ENCODE measurements at places on chromosomes 1 and 21.

DNA sequence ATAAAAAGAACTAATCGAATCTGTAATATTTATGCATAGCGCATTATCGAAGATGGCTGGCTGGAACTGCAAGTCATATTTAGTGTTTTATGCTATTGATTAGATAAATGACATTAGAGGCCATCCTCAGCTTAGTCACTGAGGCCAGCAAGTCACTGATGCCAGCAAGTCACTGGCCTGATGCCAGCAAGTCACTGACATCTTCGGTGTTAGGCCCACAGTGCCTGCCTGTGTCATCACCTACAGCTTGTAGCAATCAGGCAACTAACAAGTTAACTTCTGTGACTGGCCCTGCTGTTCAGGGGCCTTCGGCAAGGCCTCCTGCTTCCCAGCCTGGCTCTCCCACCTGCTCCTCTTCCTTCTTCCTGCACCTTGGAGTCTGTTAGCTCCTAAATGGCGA lies 65.6 kb upstream of the SCCPDH start:
- no peak overlapping the region for H3K27ac ChIP-seq
- no peaks in the 10 kb centered on the region for H3K27me3 ChIP-seq
- H3K4me1 ChIP-seq, result no peaks in the 10 kb centered on the region
- H3K4me3 ChIP-seq, result no peak overlapping the region
- H3K36me3 ChIP-seq, result peaks cover 86% of the 10 kb centered on the region

DNA sequence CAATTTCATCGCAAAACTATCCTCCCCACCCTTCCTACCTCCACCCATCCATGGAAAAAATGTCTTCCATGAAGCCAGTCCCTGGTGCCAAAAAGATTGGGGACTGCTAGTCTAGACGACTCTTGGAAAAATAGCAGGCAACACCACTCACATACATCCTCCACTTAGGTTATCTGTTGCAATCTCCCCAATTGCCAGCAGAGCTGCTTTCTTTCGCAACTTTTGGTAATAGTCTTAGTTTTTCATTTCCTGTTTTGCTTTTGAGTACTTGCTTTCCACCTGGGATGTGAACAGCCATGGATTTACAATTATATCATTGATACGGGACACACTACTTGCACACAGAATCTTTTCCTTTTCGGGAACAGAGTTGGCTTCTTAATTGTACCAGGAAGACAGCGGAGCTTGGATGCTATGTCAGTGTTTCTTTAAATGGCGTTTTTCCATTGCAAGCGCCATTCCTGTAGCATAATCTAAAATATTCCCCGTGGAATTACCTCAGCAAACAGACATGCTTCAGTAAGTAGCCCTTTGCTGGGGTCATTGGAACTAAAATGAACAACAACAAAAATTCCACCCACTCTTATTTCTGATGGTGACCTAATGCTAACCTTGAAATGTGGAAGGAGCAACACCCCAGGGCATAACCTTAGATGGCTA lies 183.3 kb upstream of the ADGRL2 start:
- no peaks in the 10 kb centered on the region for H3K36me3 ChIP-seq
- no peaks in the 10 kb centered on the region for H3K4me1 ChIP-seq
- no peaks in the 10 kb centered on the region for H3K27me3 ChIP-seq
- peak; percentile 30 for DNase-seq

- H3K36me3 ChIP-seq, result peaks cover 5% of the 10 kb centered on the region
- peaks cover 6% of the 10 kb centered on the region for H3K4me1 ChIP-seq
- H3K27ac ChIP-seq, result no peak overlapping the region
- peak; percentile 69 for DNase-seq
- no peak overlapping the region for H3K4me3 ChIP-seq
These were observed 8.4 kb downstream of the ERO1B start for GRCh38 chr1:236273358-236273757.

- H3K27ac ChIP-seq, result peak overlapping the region; percentile 79
- peaks cover 65% of the 10 kb centered on the region for H3K4me1 ChIP-seq
- H3K4me3 ChIP-seq, result peak overlapping the region; percentile 52
- no peaks in the 10 kb centered on the region for H3K27me3 ChIP-seq
These were observed 26.1 kb downstream of the EGLN1 start for GRCh38 chr1:231395998-231396390.

DNA sequence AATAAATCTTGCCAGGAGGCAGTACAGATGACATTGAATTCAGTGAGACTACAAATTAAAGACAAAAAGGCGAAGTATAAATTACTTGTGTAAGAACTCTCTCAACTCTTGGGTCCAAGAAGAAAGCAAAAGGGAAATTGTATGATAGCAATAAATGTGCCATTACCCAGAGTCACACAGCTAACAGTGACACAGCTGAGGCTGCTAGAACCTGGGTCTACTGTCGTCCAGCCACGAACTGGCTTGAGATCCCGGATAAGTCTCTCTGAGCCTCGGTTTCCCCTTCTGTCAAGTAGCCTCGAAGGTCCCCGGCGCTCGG lies 362 bp upstream of the ROR1 start:
- H3K4me3 ChIP-seq, result peak overlapping the region; percentile 93
- DNase-seq, result no peak
- H3K27ac ChIP-seq, result no peak overlapping the region
- no peaks in the 10 kb centered on the region for H3K36me3 ChIP-seq
- H3K27me3 ChIP-seq, result no peaks in the 10 kb centered on the region
- peaks cover 16% of the 10 kb centered on the region for H3K4me1 ChIP-seq

DNA sequence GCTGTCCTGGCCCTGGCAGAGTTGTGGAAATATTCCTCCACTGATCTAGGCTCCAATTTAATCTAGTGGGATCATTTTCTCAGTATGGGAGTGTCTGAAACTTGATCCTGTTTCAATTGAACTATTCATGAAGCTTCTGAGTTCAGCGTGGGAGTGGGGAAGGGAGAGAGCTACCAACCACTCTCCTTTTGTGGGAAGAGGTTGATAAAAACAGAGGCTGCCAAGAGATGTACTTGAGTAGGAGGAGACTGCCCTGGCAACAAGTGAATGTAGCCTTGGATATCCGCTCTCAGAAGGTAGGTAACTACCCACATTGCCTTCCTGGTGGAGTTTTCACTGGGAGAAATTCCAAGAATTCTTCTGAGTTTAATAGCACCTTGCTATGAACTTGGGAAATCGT lies at the start of gene CTXND2:
Gene CTXND2 (plus strand): TSS at position 119 of the 400 bp plus-strand sequence. CDS start 25,179 bp downstream, outside the sequence.
- H3K27ac ChIP-seq, result peak within 1 kb of the TSS; percentile 63
- DNase-seq, result peak; percentile 52
- peaks cover 19% of the 10 kb centered on the region for H3K4me1 ChIP-seq
- H3K4me3 ChIP-seq, result no peak within 1 kb of the TSS
- no peaks in the 10 kb centered on the region for H3K36me3 ChIP-seq

- peaks cover 8% of the 10 kb centered on the region for H3K36me3 ChIP-seq
- peak overlapping the region; percentile 74 for H3K27ac ChIP-seq
- H3K27me3 ChIP-seq, result no peaks in the 10 kb centered on the region
- H3K4me1 ChIP-seq, result peaks cover 35% of the 10 kb centered on the region
- DNase-seq, result peak; percentile 61
These were observed 563 bp upstream of the NFIA start for GRCh38 chr1:61081686-61082310.

GRCh38 chr1:229227298-229227919 lies 43.5 kb upstream of the RAB4A start:
- H3K27ac ChIP-seq, result peak overlapping the region; percentile 1
- peaks cover 66% of the 10 kb centered on the region for H3K4me1 ChIP-seq
- DNase-seq, result peak; percentile 94
- H3K27me3 ChIP-seq, result no peaks in the 10 kb centered on the region
- H3K36me3 ChIP-seq, result no peaks in the 10 kb centered on the region

DNA sequence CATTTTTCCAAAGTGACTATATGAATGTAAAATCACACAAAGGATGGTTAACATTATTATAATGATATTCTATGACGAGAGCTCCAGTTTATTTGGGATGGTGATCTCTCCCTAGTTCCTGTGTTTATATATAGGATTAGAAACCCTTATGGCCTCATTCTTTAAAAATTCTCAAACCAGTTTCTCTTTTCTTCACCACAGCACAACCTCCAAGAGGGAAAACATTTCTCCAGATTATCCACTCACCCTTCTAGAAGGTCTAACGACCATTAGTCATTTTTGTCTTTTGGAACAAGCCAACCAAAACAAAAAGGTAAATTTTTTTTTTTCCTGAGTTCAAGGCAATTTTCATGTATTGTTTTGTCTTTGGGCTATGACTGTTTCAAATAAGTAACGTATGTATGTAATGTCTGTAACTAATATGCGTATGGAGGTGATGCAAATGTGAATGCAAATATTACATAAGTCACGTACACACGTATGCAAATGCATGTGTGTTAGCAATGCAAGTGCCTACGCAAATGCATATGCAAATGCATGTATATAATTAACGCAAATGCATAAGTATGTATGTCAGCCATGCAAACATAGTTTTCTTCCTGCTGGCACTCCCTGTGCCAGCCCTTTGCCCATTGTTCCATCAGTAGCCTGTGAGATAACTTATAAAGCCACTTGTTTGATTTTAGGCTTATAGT lies 72.5 kb upstream of the MORC3 start:
- no peak for DNase-seq
- no peaks in the 10 kb centered on the region for H3K4me1 ChIP-seq
- H3K27ac ChIP-seq, result no peak overlapping the region
- H3K4me3 ChIP-seq, result no peak overlapping the region
- H3K36me3 ChIP-seq, result peaks cover 11% of the 10 kb centered on the region

- no peak overlapping the region for H3K27ac ChIP-seq
- H3K36me3 ChIP-seq, result peaks cover 6% of the 10 kb centered on the region
- H3K4me3 ChIP-seq, result peak overlapping the region; percentile 65
- no peak for DNase-seq
These were observed 133.2 kb upstream of the BARHL2 start for GRCh38 chr1:90850181-90850897.

- no peaks in the 10 kb centered on the region for H3K4me1 ChIP-seq
- no peak for DNase-seq
- no peak overlapping the region for H3K4me3 ChIP-seq
- H3K36me3 ChIP-seq, result no peaks in the 10 kb centered on the region
- H3K27me3 ChIP-seq, result peaks cover 29% of the 10 kb centered on the region
These were observed 219.3 kb downstream of the ST6GALNAC3 start for GRCh38 chr1:76293831-76294230.

- H3K27ac ChIP-seq, result peak overlapping the region; percentile 85
- peaks cover 10% of the 10 kb centered on the region for H3K36me3 ChIP-seq
- H3K4me1 ChIP-seq, result peaks cover 23% of the 10 kb centered on the region
- DNase-seq, result no peak
- H3K27me3 ChIP-seq, result no peaks in the 10 kb centered on the region
These were observed 589 bp downstream of the ZNF684 start for GRCh38 chr1:40532062-40532389.

DNA sequence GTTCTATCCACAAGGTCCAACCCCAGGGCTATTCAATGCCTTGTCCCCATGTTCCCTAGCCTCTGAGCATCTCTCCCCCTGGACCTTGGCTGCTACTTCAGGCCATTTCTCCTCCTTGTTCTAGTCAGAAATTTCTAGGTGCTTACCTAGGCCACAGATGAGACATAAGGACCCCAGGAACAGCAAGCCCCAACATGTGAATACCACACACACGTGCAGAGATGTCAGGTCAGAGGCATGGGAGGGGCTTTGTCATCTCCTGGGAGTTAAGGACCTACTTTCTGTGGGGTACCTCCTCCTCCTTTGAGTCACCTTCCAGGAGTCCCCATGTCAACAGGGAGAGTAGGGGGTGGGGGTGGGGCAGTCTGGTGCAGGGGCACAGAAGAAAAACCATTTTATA lies 7.1 kb upstream of the RGS16 start:
- no peak overlapping the region for H3K27ac ChIP-seq
- H3K36me3 ChIP-seq, result no peaks in the 10 kb centered on the region
- H3K4me3 ChIP-seq, result no peak overlapping the region
- no peak for DNase-seq

GRCh38 chr1:54070171-54070837 lies 16.9 kb downstream of the TCEANC2 start:
- H3K4me3 ChIP-seq, result no peak overlapping the region
- no peaks in the 10 kb centered on the region for H3K27me3 ChIP-seq
- H3K27ac ChIP-seq, result no peak overlapping the region
- peak; percentile 51 for DNase-seq
- no peaks in the 10 kb centered on the region for H3K4me1 ChIP-seq

DNA sequence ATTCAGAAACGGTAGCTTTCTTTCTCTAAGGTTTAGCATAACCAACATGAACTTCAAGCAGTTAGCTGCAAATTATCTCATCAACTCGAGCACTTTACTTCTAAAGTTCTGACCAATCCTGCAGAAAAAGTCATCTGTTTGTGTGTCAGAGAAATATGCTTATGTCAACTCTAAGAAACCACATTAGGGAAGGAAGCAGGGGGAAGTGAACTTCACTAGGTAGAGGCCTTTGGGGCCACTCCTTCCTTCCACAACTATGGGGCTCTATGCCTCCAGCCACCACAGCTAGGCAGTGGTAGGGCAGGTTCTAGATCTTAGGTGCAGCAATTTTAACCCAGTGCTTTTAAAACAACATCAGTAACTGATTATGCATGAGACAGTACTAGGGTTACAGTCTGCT lies 375.9 kb downstream of the DSCAM start:
- no peaks in the 10 kb centered on the region for H3K27me3 ChIP-seq
- no peak overlapping the region for H3K4me3 ChIP-seq
- DNase-seq, result no peak
- no peaks in the 10 kb centered on the region for H3K4me1 ChIP-seq

GRCh38 chr1:39687243-39687642 lies 4.0 kb downstream of the HPCAL4 start:
- H3K27ac ChIP-seq, result no peak overlapping the region
- H3K4me1 ChIP-seq, result no peaks in the 10 kb centered on the region
- H3K4me3 ChIP-seq, result no peak overlapping the region
- DNase-seq, result no peak
- no peaks in the 10 kb centered on the region for H3K27me3 ChIP-seq

- H3K4me3 ChIP-seq, result peak overlapping the region; percentile 75
- peaks cover 83% of the 10 kb centered on the region for H3K4me1 ChIP-seq
- peak; percentile 43 for DNase-seq
- peak overlapping the region; percentile 55 for H3K27ac ChIP-seq
These were observed 658 bp upstream of the COL16A1 start for GRCh38 chr1:31704271-31705079.

DNA sequence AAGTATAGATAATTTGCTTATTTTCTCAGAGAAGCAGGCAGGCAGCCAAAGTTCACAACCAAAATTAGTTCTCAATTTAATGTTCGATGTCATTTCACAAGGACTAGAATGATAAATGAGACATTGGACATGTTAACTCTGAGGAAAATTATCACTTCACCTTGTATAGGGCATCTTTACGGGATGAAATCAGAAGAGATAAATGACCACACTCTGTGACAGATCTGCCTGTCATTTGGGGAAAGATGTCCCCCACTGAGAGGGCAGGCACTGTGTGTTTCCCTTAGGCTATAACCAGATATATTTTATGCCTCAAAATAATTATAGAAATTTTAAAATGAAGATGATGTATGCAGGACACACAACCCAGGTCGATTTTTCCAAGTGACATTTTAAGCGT lies 642.9 kb downstream of the BRINP3 start:
- H3K36me3 ChIP-seq, result no peaks in the 10 kb centered on the region
- no peak overlapping the region for H3K27ac ChIP-seq
- no peaks in the 10 kb centered on the region for H3K4me1 ChIP-seq
- no peaks in the 10 kb centered on the region for H3K27me3 ChIP-seq
- DNase-seq, result no peak

- no peak overlapping the region for H3K4me3 ChIP-seq
- no peaks in the 10 kb centered on the region for H3K27me3 ChIP-seq
- H3K27ac ChIP-seq, result no peak overlapping the region
- H3K36me3 ChIP-seq, result no peaks in the 10 kb centered on the region
- DNase-seq, result no peak
These were observed 237.5 kb downstream of the TTLL7 start for GRCh38 chr1:83761167-83762038.
